Spleen (tissue), 13 donors: ENCODE measurements at places on chromosomes 12 and 14.

- DNase-seq = no peak
Observed at GRCh38 chr14:91555531-91555930, 45.4 kb upstream of the PPP4R3A start.

DNA sequence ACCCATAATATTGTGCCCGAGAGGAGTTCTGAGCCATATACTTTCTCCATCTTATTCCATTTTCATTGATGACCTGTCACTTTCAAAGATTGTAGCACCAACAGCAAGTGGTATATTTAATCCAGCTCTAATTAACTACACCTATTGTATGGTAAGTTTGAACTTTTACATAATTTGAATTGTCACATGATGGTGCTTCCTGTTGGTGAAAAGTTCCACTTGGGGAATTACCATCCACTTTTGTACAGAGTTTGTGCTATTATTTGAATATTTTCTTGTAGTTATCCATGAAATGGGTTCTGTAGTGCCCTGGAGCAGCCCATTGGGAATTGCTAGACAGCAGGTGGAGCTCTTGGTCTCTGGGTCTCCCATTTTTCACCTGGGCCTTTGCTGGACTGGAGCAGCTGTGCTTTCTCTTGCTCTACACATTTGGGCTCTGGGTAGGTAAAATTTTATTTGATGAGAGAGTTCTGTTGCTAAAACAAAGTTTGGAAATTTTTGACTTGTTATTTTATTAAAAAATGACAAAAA, 3.0 kb downstream of the SMCO3 start:
- DNase-seq = no peak

GRCh38 chr12:92493816-92494215, 209.0 kb upstream of the PLEKHG7 start:
- DNase-seq = no peak

DNA sequence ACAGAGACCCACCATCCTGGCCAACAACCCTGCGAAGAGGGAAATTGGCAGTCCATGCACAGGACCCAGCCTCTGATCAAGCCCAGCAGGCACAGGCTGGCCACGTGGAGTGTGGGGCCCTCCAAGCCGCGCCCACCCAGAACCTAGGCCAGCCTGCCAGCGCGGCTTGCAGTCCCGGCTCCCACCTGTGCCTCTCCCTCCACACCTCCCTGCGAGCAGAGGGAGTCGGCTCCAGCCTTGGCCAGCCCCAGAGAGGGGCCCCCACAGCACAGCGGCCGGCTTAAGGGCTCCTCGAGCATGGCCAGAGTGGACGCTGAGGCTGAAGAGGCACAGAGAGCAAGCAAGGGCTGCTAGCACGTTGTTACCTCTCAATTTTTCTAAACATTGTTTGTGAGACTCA, 373.4 kb downstream of the NELL2 start:
- DNase-seq = peak; percentile 67

- no peak for DNase-seq
Observed at GRCh38 chr12:121264951-121265515, 31.5 kb downstream of the CAMKK2 start.

GRCh38 chr12:120012067-120012621, 23.1 kb downstream of the BICDL1 start:
- DNase-seq = no peak

DNA sequence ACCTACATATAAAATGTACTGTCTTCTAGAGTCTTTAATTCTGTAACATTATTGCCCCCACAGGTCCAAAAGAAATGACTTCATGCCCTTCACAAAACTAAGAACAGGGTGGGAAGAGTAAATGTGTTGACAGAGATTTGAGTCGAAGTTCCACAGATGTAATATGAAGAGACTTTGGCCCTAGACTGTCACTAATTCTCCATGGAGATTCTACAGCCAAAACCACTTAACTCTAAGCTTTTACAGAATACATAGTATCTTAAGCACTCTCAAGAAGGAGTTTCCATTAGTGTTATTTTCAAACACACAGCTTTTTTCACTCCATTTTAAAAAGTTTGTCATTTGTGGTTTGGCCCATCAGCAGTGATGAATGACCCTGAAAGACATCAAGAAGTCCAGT, 56.3 kb downstream of the ABCC9 start:
- no peak for DNase-seq

DNA sequence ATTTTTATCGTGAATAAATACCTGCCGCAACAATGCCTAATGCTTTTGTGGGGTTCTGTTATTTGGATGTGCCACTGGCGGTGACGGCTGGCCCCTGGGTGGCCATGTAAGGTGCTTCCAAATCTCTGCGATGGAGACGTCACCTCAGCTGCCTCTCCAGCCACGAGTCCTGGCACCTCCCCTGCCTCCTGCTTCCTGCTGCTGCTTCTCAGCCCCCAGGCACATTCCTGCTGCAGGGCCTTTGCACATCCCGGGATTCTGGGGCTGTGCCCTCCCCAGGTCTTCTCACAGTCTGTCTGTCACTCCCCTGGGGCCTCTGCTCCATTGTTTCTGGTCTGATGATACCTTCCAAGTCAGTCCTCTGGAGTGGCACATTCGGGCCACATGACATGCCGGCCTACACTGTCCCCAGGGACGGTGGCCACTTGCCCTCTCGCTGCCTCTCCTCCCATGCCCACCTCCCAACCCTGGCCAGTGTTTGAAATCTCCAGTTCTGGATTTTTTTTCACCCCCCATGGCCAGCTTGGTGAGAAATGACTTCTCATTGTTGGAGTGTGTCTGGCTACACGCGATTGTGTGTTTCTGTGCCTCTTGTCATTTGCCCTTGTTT, 151.8 kb downstream of the KIF26A start:
- no peak for DNase-seq

GRCh38 chr14:32593290-32593942, 264.3 kb downstream of the AKAP6 start:
- DNase-seq = no peak

GRCh38 chr12:69653703-69654102, 43.0 kb upstream of the LRRC10 start:
- no peak for DNase-seq

GRCh38 chr12:8781381-8782127, 40.9 kb upstream of the A2ML1 start:
- DNase-seq = no peak

DNA sequence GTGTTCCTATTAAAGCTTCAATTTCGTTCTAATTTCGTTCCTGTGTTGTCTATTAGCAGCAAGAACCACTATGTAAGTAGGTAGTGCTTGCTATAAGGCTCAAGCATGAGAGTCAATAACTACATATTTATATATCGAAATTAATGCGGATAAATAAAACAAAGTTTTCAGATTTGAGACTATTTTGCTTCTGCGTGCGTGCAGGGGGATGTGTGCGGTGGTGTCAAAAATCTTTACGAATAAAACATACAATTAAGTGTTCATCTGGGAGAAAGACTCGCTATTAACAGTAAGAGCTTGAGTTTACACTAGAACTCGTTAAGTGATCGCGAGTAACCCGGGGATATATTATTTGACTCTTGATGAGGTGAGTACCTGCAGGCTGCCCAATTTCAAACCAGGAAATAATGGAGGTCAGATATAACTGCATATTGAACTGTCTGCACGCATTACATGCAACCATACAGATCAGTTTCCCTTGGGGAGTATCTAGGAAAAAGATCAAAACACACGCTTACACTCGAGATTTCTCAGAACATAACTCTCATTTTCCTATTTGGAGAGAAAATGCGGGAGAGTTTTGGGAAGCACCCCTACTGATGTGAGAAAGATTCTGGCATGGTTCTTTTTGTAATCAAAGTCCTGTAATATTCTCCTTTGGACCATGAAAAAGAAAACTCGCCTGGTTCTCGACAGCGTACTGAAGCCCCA, 813 bp downstream of the TWF1 start:
- no peak for DNase-seq

DNA sequence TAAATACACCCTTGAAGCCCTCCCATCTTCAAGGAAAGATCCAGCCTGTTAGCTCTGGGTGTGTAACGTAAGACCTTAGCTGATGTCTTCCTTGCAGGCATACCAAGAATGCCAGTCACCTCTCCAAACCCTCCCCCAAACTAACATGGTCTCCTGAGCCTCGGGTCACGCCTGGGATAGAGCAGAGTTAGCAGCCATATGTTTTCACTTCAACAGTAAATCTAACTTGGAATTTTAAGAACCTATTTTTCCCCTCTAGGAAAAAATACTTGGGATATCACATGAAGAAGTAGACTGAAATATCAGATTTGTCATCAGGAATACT, 27.9 kb downstream of the BCL2L14 start:
- DNase-seq = no peak

- DNase-seq = no peak
Observed at GRCh38 chr12:9392842-9393241, 184.6 kb upstream of the PZP start.

DNA sequence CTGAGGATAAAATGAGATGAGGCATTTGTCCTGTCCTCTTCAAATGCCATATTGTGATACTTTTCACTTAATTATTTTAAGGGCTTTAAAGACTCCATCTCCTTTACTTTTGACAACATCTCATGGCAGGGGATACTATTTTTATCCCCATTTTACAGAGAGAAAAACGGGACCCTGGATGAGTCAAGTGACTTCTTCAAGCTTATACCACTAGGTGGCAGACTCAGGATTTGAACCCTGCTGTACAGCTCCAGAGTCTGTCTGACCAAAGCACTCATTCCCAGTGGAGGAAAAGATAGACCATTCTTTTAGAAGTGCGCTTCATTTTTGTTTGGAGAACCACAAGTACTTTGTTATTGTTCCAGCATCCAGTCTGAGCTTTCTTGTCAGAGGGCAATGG, 1.7 kb upstream of the SMOC1 start:
- DNase-seq = no peak

DNA sequence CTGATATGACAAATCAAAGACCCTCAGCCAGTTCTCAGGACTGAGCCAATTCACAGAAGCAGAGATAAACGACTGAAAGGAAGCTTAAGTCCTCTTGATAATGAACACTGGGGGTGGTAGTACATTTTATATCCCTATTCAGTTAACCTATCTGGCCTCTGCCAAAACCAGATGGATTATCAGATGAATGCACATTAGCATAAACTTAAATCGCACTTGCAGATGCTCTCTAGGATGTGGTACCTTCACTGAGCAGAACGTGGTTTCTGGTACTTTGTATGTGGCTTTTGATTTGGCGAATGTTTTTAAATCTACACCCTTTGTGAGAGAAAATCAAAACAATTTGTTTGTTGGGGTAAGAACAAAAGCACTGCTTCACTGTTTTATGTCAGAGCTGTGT, 21.1 kb upstream of the TAS2R14 start:
- DNase-seq = no peak

DNA sequence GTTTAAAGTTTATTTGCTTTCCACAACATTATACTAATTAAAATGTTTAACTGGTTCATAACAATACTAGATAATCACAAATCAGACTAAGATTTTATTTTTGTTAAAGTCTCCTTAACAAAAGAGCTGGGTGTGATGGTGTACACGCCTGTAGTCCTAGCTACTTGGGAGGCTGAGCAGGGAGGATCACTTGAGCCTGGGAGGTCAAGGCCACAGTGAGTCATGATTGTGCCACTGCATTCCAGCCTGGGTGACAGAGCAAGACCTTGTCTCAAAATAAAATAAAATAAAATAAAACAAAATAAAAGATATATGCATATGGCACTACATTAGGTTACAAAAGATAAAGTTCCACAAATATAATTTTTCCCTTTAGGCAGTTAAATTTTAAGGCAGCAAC, 5.6 kb downstream of the MIS18BP1 start:
- DNase-seq = no peak

DNA sequence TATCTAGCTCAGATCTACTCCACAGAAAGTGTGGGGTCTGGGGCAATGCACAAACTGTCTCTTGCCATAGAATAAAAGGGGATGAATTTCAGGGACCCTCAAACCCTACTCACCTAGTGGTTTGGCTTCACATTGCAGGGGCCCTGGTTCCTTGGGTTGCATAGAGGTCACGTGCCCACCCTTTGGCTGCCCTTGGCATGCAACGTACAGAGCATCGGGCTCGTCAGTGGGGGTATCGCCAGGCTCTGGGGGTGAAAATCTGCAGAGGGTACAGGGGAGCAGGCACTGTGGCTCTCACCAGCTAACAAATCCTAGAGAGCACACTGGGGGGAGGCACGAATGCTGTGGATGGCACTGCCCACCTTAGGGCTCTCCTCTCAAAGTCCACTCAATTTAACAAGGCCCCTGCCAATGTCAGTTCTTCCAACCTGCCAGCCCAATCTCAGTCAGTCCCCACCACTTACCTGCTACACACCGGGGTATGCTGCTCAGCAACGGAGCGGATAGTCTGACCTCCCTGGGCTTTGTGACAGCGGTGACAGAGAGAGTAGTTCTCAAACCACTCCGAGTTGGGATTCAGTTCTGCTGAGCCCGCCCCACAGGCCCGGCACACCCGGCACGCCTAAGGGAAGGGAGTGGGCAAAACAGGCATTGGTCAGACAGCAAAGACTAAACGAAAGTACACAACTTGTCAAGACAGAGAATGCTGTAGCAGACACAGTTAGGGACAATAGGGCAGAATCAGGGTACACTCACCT, 8.0 kb downstream of the KMT2D start:
- DNase-seq = peak; percentile 61

GRCh38 chr12:9345171-9345570, 137.0 kb upstream of the PZP start:
- DNase-seq = no peak

DNA sequence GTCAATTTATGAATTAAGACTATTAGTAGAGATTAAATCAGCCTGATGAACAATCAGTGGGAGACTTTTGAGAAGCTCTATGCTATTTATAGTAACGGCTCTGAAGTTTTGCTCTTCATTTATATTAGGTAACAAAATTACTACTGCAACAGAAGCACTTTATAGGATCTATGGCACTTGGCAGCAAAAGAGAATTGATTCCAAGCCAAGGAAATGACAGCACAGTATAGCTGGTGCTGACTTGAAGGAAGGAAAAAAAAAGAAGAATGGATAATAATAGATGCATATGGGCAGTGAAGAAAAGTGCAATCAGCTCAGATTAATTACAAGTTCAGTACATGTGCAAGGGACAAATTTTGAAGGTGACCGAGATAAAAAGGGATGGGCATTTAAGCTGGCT, 228.2 kb upstream of the PPFIA2 start:
- no peak for DNase-seq

GRCh38 chr14:62445570-62445969, 599.7 kb downstream of the KCNH5 start:
- DNase-seq = no peak

- DNase-seq = no peak
Observed at GRCh38 chr12:22657538-22657937, 32.6 kb downstream of the ETNK1 start.

GRCh38 chr14:94162466-94162865, 11.7 kb upstream of the PPP4R4 start:
- DNase-seq = no peak

- no peak for DNase-seq
Observed at GRCh38 chr12:26512213-26512612, 316.8 kb downstream of the SSPN start.

GRCh38 chr12:97535582-97535981, 73.0 kb downstream of the RMST start:
- DNase-seq = no peak

- DNase-seq = no peak
Observed at GRCh38 chr12:74897425-74898211, 312.0 kb downstream of the KCNC2 start.

GRCh38 chr14:89409961-89410360, 7.1 kb downstream of the FOXN3 start:
- DNase-seq = no peak
